ENCODE measurements at places on chromosomes 4 and X.

- no peak for DNase-seq
Measured at GRCh38 chr4:176308441-176308840, 11.3 kb upstream of the SPCS3 start.

DNA sequence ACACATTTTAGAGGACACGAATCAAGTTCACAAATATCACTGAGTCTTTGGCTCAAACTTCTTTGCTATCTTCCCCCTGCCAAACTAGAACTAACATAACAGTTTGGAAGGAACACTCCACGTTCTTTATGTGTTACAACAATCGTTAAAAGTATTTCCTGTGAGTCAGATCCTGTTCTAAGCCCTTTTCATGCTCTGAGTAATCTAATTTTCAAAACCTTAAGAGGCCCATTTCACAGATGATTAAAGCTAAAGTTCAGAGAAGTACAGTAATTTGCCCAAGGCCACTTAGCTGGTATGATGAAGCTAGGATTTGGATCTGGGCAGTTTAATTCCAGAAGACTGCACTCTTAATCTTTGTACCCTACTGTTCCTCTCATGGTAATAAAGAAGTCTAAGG lies 854.4 kb upstream of the INTU start:
- no peak for DNase-seq

DNA sequence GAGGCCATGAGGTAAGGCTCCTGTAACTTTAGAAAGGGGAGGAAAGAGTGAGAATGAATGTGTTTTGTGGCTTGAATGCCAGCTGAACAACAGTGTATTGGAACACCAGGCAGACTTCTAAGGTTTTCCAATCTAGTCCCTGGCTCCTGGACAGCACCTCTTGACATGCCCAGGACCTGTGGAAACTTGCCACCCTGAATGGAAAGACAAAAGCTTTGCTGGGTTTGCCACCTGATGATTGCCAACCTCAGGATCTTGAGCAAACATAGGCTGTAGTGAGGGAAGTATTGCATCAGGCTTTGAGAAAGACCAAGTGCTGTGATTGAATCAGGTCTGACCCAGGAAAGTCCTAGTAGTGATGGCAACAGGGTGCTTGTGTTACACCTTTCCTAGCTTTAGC lies 1393.1 kb upstream of the DIAPH2 start:
- no peak for DNase-seq

DNA sequence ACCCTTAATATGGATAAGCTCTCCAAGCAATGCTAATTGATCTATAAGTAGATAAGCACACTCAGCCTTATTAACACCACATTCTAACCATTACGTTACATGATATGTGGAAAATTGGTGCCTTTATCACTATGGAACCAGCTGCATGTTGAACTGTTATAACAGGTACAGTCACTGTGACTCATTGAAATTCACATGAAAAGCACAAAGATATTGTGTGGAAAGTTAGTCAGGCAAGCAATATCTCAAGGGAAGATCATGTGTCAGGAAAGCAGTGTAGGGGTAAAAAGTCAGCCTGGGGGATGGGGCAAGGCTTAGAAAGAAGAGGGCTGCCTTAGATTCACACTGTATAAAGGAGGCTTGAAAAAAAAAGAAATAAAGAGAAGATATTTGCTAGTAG lies 313.7 kb upstream of the SMIM31 start:
- DNase-seq: no peak

- no peak for DNase-seq
Measured at GRCh38 chr4:25028851-25029250, 1.9 kb downstream of the LGI2 start.

DNA sequence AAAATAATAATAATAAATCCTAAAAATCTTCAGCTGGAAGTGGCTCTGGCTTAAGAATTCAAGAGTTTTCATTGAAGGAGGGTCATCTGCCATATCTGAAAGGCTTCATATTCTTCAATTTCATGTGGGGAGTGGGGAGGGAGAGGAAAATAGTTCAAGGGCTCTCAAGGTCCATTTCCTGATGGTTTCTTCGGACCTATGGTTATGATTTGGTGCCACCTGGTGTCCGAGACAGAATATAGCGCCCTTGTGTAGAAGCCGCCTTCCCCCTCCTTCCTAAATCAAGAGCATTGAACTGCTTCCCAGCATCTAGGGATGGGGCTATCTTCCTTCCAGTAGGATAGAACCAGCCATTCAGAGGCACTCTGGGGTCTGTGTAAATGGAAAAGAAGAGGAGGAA lies 34.3 kb downstream of the NLGN3 start:
- DNase-seq: peak; percentile 61

GRCh38 chrX:43682726-43683125 lies 26.6 kb downstream of the MAOA start:
- no peak for DNase-seq

DNA sequence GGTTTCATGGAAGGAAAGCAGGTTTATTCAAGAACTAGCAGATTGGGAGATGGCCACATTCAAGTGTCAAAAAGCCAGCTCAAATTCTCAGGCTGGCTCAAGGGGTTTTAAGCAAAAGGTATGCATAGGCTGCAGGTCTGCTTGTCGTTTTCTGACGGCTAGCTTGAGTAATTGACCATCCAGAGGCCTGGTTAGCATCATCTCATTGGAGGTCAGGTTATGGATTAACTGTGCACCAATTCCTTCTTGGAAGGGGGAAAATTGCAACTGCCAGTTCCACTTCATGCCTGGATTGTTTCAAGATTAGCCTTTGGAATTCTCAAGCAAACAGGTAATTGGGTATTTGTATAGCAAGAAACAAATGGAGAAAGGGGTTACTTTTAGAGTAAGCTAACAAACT lies 62.1 kb downstream of the FUNDC1 start:
- DNase-seq: no peak

- DNase-seq: no peak
Measured at GRCh38 chrX:2526390-2526789, 25.6 kb upstream of the DHRSX start.

DNA sequence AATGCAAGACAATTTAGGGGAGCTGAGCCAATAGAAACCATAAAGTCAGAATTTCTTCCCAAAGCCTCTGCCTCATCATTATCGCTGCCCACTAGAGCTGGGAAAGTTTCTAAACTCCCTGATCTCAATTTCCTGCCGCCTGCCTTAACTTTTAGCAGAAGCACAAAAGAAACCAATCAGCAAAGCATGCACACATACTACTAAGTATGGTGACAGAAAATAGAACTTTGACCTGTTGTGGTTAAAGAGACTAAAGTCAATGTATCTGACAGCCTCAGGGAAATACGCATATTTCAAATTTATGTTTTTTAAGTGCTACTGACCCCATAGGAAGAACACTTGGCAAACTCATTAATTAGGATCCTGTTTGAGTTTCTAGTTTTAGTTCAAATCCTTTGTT lies 10.1 kb downstream of the STK26 start:
- no peak for DNase-seq

DNA sequence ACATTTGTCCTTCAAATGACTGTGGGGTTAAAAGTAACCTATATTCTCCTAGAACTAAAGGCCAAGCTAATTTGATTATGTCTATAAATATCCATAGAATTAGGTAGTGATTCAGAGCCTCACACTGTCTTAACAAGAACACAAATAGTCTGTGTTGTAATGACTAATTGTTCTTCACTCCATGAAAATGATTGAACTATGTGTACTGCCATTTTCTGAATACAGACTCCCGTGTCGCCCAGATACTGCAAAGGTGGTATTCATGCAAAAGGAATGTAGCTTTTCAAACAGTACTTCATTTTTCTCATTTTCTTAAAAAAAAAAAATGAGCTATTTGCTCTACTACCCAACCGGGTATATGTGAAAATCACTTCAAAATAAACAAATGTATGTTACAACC lies 11.3 kb upstream of the PHKA2 start:
- DNase-seq: no peak

DNA sequence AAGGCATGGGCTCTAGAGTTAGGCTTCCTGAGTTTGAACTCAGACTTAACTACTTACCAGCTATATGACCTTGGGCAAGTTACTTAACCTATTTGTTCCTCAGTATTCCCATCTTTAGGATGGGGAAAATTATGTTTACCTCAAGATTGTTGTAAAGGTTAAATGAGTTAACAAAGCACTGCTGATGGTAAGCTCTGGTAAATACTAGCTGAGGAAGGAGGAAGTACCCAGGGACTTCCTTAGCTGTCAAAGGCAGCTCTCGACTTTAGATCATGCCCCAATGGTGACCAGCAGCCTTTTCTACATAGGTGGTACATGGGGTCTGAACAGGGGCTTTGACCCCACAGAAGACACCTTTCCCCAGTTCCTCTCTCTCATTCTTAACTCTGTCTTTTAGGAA lies 20.1 kb downstream of the ATP7A start:
- DNase-seq: no peak

GRCh38 chr4:185332575-185333464 lies 62.9 kb downstream of the LRP2BP start:
- no peak for DNase-seq

GRCh38 chrX:63330681-63331080 lies 20.5 kb downstream of the SPIN4 start:
- DNase-seq: no peak

DNA sequence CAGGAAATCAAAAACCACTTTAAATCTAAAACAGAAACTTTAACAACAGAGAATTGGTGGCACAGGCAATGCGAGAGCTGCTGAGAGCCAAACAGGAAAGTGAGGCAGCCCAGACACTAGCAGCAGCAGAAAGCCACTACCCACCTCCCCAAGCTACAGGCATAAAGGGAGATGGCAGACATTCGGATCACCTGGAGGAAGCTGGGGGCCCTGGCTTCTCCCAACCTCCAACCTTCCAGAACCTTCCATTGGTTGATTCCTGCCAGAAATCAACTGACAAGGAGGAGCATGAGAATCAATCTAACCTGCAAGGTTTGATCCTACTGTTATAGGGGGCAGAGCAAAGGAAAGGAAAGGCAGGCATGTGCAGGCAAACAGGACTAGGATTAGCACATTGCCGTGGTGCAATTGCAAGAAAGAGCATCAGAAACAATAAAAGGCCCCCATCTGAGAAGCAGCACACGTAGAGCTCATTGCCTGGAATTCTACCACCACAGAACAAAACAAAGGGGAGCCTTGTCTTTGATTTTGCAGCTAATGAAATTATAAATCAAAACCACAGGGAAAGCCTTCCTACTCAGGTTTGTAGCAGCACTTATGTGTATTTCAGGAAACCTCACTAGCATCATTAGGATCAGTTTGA lies 427.3 kb upstream of the RASGEF1B start:
- DNase-seq: no peak

DNA sequence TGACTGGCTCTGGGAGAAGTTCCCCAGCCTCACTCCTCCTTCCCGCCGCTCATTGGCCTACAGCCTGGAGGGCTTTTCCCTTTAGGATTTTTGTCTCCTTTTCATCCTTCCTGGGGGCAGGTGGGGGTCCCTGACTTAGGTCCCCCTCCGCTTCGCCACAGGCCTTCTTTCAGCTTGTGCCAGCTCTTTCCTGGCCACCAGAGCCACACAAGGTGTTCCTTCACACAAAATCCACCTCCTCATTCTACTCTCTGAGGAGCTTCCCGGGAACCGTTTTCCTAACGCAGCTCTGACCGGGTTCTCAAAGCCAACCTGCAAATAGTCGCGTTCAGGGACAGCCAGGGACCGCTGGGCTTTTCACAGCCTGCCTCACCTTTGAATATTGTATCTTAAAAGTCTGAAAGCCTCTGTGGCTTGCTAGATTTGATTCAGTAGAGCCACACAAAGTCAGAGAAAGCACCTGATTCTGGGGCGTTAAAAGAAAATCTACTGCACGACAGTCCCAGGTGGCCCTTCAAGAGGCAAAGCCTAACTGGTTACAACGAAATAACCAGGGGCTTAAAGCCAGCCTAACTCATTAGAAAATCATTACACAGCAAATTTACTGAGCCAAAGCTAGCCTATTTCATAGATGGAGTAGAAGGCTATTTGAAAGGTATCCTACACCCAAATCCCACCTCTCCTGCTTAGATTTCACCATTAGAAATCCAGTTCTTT lies 731 bp upstream of the GPC3 start:
- DNase-seq: no peak

DNA sequence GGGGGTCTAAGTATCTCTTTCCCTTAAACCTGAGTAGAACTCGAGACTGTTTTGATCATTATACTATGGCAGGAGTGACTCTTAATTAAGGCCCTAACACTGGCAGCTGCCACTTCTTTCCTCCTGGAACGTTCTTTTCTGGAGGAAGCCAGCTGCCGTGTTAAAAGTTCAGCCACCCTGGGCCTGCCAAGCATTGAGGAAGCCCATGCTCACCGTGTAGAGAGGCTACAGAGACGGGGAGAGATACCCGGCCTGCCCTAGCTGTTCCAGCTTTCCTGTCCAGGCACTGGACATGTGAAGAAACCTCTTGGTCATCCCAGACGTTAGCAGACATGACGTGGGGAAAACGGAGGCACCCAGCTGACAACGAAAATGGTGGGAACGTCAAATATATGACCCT lies 274.1 kb downstream of the ARHGAP10 start:
- no peak for DNase-seq

- DNase-seq: no peak
Measured at GRCh38 chr4:96342790-96343455, 503.0 kb downstream of the PDHA2 start.

GRCh38 chr4:1478766-1479355 lies 72.6 kb upstream of the NKX1-1 start:
- no peak for DNase-seq

GRCh38 chr4:7045961-7046921 lies 3.1 kb downstream of the TADA2B start:
- DNase-seq: no peak

- no peak for DNase-seq
Measured at GRCh38 chr4:128371876-128372275, 84.3 kb upstream of the PGRMC2 start.

- no peak for DNase-seq
Measured at GRCh38 chr4:59650861-59651260, 1549.3 kb upstream of the ADGRL3 start.

GRCh38 chrX:12958461-12958860 lies 16.4 kb upstream of the TMSB4X start:
- no peak for DNase-seq

GRCh38 chrX:17266136-17266535 lies 108.9 kb upstream of the NHS start:
- no peak for DNase-seq

Data from CD4-positive, alpha-beta T cell treated with Interleukin-6 for 4 hours (primary cell).